Airway epithelial cell (primary cell): ENCODE measurements at places on chromosomes 2 and 18. TPM values are rescaled to one million over a fixed set of nuclear protein-coding genes. Genes with fewer than 3 reads are reported as not detected.

The WBP1 gene
- total RNA-seq = 57.9 and 64.7 TPM in 2 replicates

The FBXO41 gene
- total RNA-seq = 3.6 and 4.7 TPM in 2 replicates

The VWA3B gene
- total RNA-seq = not detected in 2 replicates

The GKN2 gene
- not detected in 2 replicates for total RNA-seq

The SCN2A gene
- total RNA-seq = 0.07 TPM in 1 of 2 replicates, not detected in the other

The UGT1A4 gene
- 0.33 TPM in 1 of 2 replicates, not detected in the other for total RNA-seq

The SIX2 gene
- total RNA-seq = 9.5 and 9.6 TPM in 2 replicates

The GMPPA gene
- total RNA-seq = 24.4 and 32.1 TPM in 2 replicates

The TRAPPC12 gene
- 61.6 and 64.5 TPM in 2 replicates for total RNA-seq

The GAREM2 gene
- 0.05 and 0.42 TPM in 2 replicates for total RNA-seq

The CD207 gene
- not detected in 2 replicates for total RNA-seq

The LRP2 gene
- total RNA-seq = not detected in 2 replicates

The RAB6C gene
- total RNA-seq = not detected in 2 replicates

The TMEM178A gene
- 0.21 and 0.56 TPM in 2 replicates for total RNA-seq

The GPR17 gene
- not detected in 2 replicates for total RNA-seq

The DSG1 gene
- 46.9 and 48.9 TPM in 2 replicates for total RNA-seq

The CCDC150 gene
- total RNA-seq = 1.2 and 5.9 TPM in 2 replicates

The CAVIN2 gene
- total RNA-seq = 4.9 and 7.9 TPM in 2 replicates

The CMPK2 gene
- total RNA-seq = not detected in 2 replicates

The NPC1 gene
- total RNA-seq = 24.3 and 39.4 TPM in 2 replicates

The ADRA2B gene
- total RNA-seq = 0.09 TPM in 1 of 2 replicates, not detected in the other

The MC4R gene
- total RNA-seq = not detected in 2 replicates

The TXNDC2 gene
- 0.07 TPM in 1 of 2 replicates, not detected in the other for total RNA-seq

The CASP10 gene
- 3.8 and 5.6 TPM in 2 replicates for total RNA-seq
